ENCODE measurements at places on chromosomes 6 and 20.

- DNase-seq: no peak
These were observed 4.9 kb upstream of the DEK start for GRCh38 chr6:18269253-18269652.

DNA sequence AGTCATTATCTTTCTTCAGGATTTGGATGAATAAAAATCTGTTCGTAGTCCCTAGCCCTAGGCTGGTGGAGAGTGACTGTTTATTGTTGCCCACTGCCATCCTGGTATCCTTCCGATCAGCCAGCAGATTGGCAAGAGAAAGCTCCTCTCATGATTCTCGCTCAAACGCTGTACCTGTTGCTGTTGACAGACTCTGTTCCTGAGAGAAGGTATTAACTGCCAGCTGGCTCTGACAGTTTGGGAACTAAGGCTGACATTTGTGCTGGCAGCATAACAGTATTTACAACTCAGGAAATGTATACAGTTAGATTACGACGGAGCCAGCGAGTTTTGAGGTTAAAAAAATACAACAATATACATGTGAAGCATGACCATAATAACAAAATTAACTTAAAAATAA is 674.5 kb downstream of the PRKN start:
- DNase-seq: no peak

GRCh38 chr6:49978332-49979226 is 9.2 kb upstream of the DEFB113 start:
- no peak for DNase-seq

GRCh38 chr6:64113704-64114103 is 478.1 kb downstream of the PHF3 start:
- DNase-seq: no peak

- peak; percentile 74 for DNase-seq
These were observed 6.6 kb upstream of the ZNF184 start for GRCh38 chr6:27479319-27480182.

DNA sequence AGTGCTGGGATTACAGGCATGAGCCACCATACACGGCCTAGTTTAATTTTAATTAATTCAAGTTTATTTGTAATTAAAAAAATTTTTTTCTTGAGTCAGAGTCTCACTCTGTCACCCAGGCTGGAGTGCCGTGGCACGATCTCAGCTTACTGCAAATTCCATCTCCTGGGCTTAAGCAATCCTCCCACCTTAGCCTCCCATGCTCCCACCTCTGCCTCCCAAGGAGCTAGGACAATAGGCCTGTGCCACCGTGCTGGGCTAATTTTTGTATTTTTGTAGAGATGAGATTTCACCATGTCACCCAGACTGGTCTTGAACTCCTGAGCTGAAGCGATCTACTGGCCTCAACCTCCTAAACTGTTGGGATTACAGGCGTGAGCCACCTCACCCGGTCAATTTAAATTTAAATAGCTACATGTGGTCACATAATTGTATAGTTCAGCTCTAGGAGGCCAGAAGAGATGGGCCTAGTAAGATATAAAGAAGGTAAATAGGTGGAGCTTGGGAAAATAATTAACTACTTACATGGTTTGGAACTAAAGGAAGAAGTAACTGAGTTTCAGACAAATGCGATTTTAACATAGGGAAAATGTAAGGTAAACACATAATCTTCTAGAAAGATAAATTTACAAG is 220.0 kb upstream of the CITED2 start:
- DNase-seq: no peak

GRCh38 chr20:2541940-2542339 is 5.6 kb downstream of the TMC2 start:
- DNase-seq: no peak

DNA sequence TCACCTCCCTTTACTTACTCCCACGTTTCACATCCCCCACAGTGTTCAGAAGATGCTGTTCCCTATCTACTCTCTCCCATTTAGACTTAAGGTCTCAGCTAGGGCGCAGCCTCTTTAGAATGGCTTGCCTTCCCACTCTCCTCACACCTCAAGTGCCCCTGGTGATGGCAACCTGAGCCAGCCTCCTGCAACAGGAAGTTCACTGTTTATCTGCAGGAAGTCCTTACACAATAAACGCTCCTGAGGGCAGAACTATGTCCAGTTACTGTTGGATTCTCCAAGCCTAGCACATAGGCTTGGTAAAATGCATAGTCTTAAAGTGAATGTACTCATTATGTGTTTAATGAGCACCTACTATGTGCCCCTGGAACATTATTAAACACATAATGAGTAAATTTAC is 21.9 kb upstream of the RAB22A start:
- DNase-seq: no peak

DNA sequence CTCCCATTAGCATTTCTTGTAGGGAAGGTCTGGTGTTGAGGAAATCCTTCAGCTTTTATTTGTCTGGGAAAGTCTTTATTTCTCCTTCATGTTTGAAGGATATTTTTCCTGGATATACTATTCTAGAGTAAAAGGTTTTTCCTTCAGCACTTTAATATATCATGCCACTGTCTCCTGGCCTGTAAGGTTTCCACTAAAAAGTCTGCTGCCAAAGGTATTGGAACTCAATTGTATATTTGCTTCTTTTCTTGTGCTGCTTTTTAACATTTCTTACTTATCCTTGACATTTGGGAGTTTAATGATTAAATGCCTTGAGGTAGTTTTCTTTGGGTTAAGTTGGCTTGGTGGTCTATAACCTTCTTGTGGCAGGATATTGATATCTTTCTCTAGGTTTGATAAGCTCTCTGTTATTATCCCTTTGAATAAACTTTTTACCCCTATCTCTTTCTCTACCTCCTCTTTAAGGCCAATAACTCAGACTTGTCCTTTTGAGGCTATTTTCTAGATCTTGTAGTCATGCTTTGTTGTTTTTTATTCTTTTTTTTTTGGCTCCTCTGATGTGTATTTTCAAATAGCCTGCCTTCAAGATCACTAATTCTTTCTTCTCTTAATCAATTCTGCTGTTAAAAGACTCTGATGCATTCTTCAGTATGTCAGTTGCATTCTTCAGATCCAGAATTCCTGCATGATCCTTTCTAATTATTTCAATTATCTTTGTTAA is 225.0 kb upstream of the ZNF217 start:
- DNase-seq: no peak

- DNase-seq: no peak
These were observed 70.0 kb upstream of the ZNF133 start for GRCh38 chr20:18218280-18218679.

DNA sequence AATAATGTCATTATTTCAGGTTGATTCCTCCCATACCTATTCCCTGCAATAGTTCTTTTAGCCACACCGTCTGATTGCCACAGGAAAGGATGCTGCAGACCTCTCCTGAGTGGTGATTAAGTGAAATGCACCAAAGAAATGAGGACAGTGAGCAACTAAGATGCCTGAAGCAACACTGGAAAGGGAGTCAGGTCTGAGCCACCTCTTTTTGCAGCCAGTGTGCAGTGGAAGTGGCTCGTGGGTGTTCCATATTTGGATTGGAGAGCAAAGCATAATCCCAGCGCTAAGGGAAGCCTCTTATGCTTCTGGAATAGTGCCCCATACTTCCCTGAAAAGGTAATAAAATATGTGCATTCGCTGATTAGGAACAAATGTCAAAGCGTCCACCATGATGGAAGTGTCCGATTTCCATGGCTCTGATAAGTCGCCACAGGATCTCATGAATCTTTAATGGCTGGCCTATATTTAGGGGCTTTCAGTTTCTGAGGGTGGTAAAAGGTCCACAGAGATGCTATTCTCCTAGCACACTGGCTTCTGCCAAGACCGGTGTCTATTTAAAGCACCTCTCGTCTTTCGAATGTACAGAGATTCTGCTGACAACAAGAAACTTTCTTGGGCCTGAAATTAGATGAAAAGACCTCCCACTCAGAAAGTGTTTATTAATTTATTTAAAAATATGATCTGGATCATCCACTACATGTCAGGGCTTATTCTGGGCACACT is 253.9 kb downstream of the SLC24A3 start:
- no peak for DNase-seq

GRCh38 chr20:63294536-63294900 is 1.5 kb downstream of the COL20A1 start:
- DNase-seq: no peak

DNA sequence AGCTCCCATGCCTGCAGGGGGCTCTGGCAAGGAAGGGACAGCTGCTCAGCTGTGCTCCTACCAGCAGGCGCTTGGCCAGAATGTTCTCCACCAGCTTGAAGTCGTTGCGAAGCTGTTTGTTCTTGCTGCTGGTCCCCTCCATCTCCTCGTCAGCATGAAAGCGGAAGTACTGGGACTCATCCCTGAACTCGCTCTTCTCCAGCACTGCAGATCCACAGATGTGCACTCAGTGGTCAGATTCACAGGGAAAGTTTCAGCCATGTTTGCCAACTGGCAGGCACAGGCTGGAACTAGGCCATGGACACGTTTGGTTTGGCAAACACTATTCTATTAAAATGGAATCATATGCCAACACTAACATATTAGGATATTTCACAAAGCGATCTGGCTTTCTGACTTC is 167.9 kb downstream of the PREX1 start:
- peak; percentile 85 for DNase-seq

GRCh38 chr6:150999576-150999975 is 134.1 kb downstream of the MTHFD1L start:
- no peak for DNase-seq

DNA sequence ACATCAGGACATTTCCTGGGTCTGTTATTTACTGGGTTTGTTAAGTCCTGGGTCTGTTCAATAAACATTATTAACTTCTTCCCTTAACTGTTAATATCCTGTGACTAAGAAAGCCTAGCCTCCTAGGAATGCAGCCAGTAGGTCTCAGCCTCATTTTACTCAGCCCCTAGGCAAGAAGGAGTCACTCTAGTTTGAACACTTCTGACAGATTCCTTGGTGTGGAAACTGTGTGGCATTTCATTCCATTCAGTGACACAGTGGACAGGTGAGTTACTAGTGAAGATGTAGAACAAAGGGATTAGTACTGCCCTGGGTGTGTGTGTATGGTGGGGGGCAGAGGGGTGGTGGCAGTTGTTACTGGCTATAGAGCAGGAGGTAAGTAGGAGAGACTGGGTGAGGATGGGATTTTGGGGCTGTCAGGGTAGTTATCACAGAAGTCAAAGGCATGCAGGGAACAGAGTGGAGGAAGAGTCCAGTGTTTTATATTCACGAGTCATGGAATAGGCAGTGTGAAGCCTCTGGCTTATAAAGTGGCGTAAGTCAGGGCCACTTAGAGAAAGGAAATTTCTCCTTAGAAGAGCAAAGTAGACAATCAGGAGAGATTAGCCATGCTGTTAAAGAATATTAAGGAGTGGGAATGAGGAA is 28.4 kb downstream of the RNF182 start:
- no peak for DNase-seq
